CD4-positive, alpha-beta memory T cell (primary cell): ENCODE measurements at places on chromosomes 16 and 17.

- DNase-seq, result no peak
These were observed 7.8 kb downstream of the GRB7 start for GRCh38 chr17:39745335-39746144.

DNA sequence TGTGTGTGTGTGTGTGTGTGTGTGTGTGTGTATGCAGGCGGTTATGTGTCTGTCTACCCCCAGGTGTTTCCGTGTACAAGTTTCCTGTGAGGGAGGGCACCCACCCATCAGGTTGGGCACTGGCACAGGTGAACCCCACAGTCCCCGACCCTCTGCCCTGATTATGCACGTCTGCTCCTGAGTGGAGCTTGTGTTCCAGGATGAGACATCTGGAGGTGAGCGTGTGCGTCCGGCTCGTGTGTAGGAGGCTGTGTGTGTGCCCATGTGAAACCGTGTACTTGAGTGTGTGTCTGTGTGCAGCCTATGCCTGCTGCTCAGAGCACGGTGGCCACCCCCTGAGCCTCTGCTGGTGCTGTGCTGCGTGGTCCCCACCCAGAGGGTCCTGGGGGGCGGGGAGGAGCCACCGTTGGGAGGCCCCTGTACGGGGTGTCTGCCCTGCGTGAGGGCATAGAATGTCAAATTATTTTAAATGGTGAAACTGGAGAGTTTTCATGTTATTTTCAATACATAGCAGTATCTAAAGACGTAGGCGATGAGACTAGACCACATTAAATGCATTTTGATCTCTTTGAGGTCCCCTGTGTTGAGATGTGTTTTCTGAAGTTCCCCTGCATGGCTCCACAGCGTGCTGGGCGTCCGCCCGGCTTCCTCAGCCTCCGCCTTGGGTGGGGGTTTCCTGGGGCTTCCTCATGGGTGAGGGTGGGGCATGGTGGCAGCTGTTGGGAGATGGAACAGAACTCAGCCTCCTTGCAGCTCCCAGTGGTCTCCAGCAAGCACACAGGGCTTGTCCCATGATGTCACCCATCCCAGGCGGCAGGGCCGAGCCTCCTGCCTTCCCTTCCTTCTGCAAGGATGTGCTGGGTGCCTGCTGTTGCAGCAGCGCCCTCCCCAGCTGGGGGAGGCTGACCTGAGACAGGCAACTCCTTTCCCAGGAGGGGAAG is 43.4 kb downstream of the KCNJ12 start:
- DNase-seq, result peak; percentile 61

- no peak for DNase-seq
These were observed 5.5 kb downstream of the SEC14L1 start for GRCh38 chr17:77146246-77146632.

DNA sequence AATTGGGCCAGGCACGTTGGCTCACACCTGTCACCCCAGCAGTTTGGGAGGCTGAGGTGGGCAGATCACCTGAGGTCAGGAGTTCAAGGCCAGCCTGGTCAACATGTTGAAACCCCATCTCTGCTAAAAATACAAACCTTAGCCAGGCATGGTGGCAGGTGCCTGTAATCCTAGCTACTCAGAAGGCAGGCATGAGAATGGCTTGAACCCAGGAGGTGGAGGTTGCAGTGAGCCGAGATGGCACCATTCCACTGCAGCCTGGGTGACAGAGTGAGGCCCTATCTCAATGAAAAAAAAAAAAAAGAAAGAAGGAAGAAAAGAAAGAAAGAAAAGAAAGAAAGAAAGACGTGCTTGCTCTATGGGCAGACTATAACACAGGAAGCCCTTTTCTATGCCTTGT is 84.4 kb downstream of the FOXL1 start:
- no peak for DNase-seq

GRCh38 chr16:84324434-84325262 is 30.0 kb downstream of the WFDC1 start:
- no peak for DNase-seq

GRCh38 chr17:29591146-29591736 is 1.7 kb upstream of the ANKRD13B start:
- no peak for DNase-seq

DNA sequence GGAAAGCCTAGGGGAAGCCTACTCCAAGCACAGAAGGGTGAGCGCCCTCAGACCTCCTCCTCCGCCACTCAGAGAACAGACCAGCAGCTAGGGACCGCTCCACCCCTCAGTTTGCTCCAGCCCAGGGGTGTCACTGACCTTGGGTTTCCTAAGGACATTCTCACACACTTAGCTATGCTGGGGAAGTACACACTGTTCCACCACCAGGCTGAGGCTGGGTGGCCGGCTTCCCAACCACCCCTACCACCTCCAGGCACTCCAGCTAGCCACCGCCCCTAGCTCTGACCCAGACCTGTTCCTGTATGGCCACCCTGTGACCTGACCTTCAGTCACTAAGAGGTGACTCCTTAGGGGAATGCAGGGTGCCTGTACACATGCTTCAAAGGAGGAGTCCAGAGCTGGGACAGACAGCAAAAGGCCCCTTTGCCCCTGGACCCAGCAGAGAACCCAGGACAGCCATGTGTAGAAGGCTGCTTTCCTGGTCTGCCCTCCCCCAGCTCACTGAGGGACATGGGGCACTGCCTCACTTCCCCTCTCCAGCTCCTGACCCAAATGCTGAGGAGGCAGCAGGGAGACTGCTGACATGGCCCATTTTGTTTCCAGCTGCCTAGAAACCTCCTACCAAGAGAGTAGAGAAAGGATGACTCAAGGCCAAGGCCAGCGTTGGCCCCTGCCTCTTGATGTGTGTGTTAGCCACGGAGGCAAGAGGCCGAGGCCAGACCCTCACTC is 6.7 kb downstream of the HSPB9 start:
- no peak for DNase-seq

- no peak for DNase-seq
These were observed 5.5 kb upstream of the MNT start for GRCh38 chr17:2406271-2406902.

DNA sequence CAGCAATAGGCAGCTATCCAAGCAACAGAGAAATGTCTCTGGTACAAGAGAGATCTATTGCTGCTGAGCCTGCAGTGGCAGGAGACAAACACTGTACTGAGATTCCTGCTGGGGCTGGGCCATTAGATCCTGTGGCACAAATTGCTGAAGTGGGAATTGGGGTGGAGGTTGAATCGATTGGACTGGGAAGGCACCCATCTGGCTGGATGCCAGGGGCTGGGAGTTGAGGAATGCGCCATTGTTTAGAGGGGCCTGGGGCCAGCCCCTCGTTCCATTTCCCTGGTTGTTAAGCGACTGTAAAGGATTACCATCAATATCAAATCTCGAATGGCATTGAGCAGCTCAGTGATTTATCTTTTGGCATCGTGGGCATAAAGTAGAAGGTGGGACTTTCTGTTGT is 54.1 kb upstream of the ARL4D start:
- no peak for DNase-seq

DNA sequence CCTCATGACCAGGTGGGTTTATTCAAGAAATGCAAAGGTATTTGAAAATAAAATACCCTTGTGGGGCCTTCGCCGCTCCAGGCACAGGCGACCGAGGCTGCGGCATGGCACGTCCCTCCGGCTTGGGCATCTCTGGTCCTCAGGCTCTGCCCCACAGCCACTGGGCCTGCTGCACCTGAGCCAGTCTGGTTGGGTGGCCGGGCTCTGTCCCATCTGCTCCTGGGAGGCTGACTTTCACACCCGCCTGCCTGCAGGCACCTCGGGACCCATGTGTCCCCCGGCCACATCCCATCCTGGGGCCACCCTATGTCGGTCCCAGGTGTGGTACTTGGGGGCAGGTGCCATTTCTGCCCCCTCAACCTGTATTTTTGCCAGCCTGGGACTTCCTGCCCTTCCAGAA is 20.9 kb downstream of the OSBPL7 start:
- DNase-seq, result no peak
